ENCODE measurements at places on chromosomes 11 and 22.

GRCh38 chr11:103959279-103959942 lies 77.0 kb upstream of the DDI1 start:
- DNase-seq = no peak

DNA sequence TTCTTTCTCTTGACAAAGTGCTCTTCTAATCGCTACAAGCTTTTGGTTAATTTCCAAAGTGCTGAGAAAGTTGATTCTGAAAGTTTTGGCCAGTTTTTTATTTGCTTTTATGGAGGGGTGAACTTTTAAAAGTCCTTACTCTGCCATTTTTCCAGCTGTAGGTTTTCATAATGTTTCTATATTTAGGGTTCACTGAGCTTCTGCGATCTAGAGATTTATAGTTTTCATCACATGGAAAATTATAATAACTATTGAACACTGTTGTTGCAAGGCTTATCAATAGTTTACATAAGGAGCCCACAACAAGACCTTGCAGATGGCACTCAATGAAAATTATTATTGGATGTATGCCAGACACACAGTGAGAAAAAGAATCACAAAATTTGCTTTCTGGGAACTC lies 55.1 kb downstream of the DLG2 start:
- DNase-seq = no peak

- DNase-seq = no peak
Measured at GRCh38 chr11:76189682-76190081, 16.6 kb downstream of the WNT11 start.

- DNase-seq = no peak
Measured at GRCh38 chr22:45540122-45540521, 37.4 kb downstream of the FBLN1 start.

DNA sequence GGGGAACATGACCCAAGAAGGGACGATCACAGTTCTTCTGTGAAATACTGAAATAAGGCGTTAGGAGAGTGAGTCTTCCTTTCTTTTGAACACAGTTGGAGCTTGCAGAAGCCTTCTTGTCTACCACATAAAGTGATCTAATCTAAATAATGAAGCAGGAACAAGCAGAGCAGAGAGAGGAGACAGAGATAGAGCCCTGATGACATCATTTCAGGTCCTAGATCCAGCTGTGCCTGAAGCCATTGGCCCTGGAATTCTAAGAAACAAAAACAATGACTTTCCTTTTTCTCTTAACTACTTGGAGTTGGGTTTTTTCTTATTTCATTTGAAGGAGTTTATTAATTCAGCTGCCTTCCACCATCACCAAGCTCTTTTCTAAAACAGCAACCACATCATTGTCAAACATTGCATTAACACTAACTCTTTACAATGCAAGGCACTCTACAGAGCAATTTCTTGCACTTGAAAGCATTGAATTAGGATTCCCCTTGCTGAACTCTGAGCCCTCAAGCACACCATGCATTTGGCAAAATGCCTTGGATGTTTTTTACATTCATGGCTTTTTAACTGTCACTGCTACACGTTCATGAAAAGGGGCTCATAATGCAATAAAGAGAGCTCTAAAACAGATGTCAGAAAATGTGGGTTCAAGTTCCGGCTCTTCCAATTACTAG lies 117.2 kb upstream of the TIMP3 start:
- DNase-seq = no peak

DNA sequence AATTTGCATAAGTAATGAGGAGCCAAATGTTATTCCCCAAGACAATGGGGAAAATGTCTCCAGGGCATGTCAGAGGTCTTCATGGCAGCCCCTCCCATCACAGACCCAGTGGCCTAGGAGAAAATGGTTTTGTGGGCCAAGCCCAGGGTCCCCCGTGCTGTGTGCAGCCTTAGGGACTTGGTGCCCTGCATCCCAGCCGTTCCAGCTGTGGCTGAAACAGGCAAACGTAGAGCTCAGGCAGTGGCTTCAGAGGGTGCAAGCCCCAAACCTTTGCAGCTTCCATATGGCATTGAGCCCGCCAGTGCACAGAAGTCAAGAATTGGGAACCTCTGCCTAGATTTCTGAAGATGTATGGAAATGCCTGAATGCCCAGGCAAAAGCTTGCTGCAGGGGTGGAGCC lies 79.9 kb downstream of the FAM181B start:
- no peak for DNase-seq

- no peak for DNase-seq
Measured at GRCh38 chr22:29116397-29117123, 43.7 kb downstream of the KREMEN1 start.

DNA sequence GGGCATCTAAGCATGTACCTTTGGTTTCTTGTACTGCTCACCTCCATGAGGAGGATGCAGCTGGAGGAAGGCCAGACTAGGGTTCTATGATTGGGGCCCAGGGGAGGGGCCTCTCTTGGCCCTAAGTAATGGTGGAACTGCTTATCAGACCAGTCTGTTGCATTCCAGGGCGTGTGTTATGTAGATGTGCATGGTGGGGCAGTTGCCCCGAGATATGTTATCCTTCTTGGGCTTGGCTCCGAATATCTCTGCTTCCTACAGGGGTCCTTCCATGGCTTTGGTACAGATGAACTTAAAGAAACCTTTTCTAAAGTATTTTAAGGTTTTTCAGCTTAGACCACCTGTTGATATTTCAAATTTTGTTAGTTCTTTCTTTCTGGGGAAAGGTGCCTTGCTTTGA lies 126.0 kb downstream of the SWAP70 start:
- no peak for DNase-seq

DNA sequence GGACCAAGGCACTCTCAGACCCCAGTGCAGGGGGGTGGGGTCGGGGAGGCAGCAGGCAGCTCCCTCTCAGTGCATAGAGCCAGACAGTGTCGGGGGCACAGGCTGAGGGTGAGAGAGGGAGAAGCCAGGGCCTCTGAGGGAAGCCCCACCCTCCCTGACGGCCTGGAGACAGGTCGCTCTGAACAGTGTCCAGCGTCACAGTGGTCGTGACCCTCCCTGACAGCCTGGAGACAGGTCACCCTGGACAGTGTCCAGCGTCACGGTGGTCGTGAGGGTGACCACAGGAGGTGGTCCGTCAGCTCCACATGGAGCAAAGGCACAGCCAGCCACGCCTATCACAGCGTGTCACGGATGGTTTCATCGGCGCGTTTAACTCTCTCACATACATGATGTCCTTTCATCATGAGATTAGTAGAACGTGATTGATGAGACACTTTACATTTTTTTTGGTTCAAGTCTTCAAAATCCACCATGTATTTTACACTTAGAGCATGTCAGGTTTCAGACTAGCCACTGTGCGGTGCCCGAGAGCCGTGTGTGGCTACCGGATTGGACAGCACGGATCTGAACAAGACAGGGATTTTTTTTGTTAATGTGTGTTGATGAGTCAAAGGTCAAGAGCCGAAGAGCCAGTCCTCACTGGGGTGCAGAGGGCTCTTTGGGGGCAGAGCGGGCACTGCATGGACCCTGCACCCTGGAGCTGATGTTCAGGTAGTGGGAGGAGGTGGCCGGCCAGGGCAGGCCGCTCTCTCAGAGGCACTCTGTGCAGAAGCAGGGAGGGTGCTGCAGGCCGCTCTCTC lies 23.9 kb upstream of the PANX2 start:
- no peak for DNase-seq

- no peak for DNase-seq
Measured at GRCh38 chr22:21095773-21096107, 50.0 kb downstream of the LRRC74B start.

- no peak for DNase-seq
Measured at GRCh38 chr11:5285703-5286340, 15.9 kb downstream of the OR51B4 start.

DNA sequence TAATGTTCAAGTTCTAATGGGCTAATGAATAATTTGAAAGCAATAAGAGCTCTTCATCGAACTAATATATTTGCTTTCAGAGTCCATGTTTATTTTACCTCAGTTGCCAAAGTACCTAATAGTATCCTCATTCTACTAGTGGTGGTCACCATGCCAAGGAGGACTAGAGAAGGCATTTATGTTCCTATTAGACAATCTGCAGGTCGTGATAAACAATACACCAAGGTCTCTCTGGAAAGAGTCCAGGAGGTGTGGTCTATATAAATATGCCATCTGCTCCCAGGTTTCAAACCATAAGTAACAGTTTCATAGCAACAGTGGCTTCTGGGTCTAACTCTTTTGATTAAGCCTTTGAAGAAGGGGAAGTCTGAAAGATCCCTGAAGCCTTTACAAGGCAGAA lies 42.9 kb downstream of the ARFGAP3 start:
- no peak for DNase-seq

GRCh38 chr11:128343870-128344269 lies 243.5 kb downstream of the ETS1 start:
- DNase-seq = no peak

DNA sequence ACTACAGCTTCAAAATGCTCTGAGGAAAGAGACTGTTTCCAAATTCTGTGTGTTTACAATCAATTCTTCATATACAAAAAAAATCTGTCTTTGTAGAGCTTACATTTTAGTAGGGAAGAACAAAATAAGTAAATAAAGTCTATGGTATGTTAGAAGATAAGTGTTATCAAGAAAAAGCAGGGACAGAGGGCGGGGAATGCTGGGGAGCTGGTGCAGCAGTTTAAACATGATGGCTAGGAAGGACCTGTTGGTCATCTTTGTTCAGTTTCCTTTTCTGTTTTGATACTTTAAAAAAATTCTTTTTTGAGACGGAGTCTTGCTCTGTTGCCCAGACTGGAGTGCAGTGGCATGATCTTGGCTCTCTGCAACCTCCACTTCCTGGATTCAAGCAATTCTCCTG lies 16.1 kb downstream of the TMEM25 start:
- DNase-seq = no peak

DNA sequence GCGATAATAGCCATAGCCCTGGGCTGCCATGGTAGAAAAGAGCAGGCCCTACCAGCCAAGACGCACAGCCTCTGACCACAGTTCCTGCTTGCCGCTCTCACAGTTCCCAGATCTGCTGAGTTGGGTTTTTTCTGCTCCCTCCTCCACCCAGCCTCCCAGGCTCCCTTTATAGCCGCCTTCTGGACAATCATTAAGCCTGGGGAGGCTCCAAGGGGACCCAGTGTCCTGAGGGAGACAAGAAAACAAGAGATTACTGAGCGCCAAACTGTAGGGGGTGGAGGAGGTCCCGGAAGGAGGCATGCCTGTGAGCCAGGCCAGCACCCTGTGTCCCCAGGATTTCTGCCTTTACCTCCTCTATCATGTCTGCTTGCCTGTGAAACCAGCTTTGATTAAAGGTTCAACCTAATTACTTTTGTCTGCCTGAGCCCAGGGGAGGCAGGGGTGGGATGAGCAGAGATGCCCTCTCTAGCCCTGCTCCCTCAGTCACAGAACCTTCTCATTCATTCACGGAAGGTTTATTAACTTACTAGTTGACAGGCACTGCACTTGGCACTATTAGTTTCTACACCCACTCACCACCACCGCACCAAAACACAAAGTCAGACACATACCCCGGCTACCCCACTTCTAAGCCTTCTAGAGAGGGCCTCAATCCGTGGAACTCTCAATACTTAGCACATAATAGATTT lies 1.2 kb downstream of the SLC37A4 start:
- DNase-seq = no peak

DNA sequence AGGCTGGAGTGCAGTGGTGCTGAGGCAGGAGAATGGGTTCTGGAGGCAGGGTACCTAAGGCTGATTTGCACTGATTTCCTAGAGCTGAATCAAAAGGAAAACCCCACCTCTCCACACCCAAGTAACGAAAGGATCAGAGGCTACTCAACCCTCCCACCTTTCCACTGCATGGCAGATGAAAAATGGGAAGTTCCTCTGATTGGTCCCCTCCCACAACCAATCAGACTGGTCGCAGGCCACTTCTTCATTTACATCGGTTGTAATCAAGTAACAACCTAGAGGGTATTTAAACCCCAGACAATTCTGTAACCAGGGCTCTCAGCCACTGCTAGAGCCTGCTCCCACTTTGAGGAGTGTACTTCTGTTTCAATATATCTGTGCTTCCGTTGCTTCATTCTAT lies 18.6 kb upstream of the PARVB start:
- DNase-seq = no peak

DNA sequence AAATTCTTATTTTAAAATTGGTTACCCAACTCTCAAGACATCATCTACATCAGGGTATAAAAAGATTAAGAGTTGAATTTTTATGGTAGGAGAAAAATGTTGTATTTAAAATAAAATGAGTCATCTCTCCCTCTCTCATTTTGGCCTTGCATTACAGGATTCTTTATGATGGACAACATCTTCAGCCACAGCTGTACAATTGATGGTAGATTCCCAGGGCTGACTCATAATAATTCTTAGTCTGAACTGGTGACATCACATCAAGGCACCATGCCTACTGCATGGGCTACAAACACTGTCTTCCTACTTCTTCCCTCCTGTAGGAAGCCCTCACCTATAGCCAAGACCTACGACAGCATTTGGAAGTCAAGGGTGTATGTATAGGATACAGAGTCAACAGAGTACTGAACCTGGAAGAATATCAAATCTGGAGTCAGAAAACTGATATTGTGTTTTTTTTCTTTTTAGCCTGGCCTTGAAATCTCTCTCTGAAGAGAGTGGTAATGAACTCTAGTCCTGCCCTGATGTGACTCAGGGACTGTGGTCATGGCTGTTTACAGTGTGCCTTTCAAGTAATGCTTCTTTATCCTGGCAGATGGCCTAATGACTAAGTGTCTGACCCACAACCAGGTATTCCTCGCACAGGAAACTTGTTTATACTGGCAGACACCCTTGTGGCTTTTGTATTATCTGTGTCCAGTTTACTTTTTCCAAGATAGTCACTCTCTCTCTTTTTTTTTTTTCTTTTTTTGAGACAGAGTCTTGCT lies 32.5 kb downstream of the MRGPRX2 start:
- no peak for DNase-seq

- no peak for DNase-seq
Measured at GRCh38 chr11:60774726-60775125, 10.4 kb upstream of the MS4A10 start.

DNA sequence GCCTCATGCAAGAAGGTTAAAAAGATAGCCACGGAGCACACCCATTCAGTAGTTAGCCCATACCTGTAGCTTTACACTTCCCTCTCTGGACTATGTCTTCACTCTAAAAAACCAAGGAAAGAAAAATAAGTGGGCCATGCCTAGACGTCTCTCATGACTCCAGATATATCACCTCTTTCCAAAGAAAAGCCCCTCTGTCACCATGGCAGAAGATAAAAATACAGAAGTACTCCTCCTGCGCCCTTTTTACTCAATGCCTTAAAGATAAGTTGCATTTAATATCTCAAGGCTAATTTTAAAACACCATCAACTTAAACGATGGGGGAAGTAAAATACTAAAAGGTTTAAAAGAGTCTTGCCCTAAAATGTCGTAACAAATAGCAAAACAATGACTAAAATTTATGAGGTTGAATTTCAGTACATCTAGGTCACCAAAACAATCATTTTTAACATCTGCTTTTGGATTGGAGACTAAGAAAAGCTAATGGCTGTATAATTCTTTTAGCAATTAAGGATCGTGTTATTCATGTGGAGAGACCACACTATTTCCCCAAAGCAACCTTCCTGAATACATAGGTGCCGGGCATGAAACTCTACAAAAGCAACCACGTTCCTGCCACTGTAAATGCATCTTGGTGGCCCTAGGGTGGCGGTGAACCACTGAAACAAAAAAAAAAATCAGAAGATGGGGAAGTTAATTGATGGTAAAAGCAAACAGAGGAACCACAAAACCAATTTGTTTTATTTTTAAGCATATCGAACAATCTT lies 46.0 kb downstream of the CELF1 start:
- DNase-seq = no peak

GRCh38 chr11:64608046-64608445 lies 17.0 kb downstream of the SLC22A12 start:
- no peak for DNase-seq
